Vagina (tissue), 2 donors: ENCODE measurements at places on chromosomes 1 and 21.
A peak's percentile ranks its signal among the peaks of the same experiment; 100 is the strongest.

DNA sequence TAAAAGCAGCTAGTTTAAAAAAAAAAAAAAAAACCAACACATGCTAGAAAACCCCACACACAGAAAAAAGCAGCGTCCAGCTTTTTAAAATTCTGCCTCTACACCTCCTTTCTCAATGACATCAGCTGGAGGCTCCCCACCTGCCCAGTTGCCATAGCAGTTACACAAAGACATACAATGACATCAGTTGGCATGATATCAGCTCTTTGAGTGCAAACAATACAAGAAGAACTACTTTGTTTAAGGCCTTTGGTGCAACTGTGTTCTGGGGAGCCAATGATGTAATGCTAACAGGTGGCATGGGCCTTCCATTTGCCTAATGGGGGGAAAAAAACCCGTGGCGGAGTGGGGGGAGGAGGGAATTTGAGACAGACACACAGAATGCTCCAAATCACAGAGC lies 32.9 kb downstream of the DUSP10 start:
- no peak for DNase-seq

DNA sequence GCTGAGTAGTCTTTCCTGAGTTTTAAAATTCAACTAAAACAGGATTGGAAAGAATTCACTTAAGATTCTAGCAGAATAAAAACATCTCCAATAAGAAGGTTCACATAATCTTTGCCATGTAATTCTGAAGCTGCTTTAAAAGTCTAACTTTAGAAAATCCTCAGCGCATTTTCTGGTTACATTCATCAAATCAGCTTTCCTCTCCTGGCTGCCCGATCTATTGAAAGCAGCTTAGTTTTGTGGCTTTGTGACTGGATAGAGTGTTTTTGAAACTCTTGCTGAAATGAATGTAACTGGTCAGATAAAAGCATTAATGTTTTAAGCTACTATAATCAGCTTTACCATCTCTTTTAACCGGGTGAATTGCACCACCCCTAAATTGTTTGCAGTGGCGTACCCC lies 66.8 kb downstream of the DOP1B start:
- DNase-seq = no peak

DNA sequence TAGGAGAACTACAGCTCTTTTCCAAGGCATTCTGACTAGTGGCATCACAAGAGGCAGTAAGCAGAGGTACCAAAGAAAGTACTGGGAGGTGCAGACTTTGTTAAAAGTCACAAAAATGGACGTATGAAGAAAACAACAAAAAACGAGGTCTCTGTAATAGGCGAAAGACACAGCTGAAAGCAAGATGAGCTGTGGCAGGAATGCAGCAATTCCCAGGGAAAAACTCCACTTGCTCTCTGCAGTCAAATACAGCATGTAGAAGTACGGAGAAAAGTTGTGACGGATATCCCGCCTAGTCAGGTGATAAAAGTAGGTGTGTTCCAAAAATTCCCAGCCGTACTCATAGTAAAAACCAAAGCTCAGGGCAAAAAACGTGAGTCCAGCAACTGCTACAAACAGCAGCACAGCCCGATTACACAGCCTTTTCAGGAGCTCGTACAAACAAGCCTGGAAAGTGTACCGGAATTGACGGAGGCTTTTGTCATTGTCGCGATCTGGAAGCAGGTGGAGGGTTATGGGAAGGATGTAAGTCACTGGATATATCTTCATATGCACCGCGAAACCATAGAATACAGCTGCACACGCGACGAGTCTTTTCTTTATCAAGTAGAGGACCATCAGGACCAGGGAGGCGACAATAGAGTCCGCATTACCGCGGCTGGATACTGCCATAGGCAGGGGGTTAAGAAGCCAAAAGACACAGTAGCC lies 979 bp downstream of the PIGM start:
- peak; percentile 70 for DNase-seq

GRCh38 chr1:212648431-212648830 lies 39.9 kb downstream of the ATF3 start:
- DNase-seq = no peak

DNA sequence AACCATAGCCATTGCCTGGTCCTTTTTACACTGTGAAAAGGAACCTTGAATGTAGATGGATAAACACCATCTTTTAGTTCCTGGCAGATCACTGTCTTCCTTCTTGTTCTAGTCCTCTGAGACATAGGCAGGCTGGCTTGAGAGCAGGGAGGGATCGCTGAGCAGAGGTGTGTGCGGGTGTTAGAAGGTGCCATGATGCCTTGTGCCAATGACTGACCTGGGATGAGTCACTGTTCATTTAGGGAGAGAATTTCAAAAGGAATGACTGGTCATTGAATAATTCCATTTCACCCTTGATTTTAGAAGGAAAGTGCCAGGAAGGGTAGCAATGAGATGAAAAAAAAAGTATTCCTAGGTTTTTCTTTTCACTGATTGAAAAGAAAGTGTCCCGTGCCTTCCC lies 383.9 kb downstream of the KIF26B start:
- no peak for DNase-seq

- DNase-seq = no peak
Measured at GRCh38 chr21:42114646-42115045, 43.5 kb downstream of the UMODL1 start.

- no peak for DNase-seq
Measured at GRCh38 chr21:41251961-41252642, 64.5 kb upstream of the FAM3B start.
